Activated naive CD4-positive, alpha-beta T cell treated with anti-CD3 and anti-CD28 coated beads, Interleukin-2, amount 50 U/mL, for 72 hours (primary cell): ENCODE measurements at places on chromosomes 1 and 21.

DNA sequence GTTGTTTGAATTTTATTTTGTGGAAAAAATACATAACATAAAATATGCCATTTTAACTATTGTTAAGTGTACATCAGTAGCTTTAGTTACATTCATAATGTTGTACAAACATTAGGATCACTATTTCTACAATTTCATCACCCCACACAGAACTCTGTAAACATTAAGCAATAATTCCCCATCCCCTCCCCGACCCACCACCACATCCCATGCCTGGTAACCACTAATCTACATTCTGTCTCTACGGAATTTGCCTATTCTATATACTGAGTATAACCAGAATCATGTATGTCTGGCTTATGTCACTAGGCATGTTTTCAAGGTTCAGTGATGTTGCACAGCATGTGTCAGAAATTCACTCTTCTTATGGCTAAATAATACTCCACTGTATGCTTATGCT is 47.7 kb downstream of the CDC42BPA start:
- DNase-seq: no peak

DNA sequence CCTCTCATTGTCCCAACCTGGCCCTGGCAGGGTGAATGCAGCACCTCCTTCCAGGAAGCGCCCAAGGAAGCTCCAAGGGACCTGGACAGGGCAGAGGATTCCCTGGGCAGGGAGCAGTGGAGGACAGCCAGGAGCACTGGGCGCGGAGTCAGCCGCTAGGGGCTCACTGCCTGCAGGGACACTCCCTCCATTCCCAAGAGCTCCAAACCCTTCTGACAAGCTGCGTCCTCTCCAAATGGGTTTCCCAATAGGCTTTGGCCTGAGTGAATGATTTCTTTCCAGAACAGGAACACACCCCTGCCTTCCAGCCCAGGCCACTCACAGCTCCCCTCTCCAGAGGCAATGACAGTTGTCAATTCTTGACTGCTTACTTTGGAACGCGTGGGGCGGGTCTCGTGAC is 128.5 kb upstream of the EDN2 start:
- DNase-seq: no peak

DNA sequence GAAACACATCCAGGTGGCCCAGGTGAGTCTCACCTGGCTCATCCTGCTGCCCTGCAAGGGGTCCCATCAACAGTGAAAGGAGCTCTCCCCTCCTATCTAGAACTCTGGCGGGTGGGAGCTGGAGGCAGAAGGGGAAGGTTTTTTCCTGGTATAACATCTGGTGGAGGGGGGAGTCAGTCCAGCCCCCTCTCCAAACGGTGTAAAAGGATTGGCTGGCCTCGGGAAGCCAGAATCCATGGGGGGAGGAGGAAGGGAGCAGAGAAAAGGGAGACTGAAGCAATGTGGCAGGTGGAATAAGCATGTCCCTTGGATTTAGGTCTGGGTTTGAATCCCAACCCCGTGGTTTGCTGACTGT is 1.2 kb upstream of the CAMK2N1 start:
- no peak for DNase-seq

- DNase-seq: no peak
These were observed 10.1 kb upstream of the GUCA2B start for GRCh38 chr1:42142894-42143675.

GRCh38 chr1:87000460-87000859 is 86.0 kb downstream of the HS2ST1 start:
- no peak for DNase-seq

GRCh38 chr1:24535021-24535424 is 20.9 kb upstream of the NCMAP start:
- peak; percentile 65 for DNase-seq

DNA sequence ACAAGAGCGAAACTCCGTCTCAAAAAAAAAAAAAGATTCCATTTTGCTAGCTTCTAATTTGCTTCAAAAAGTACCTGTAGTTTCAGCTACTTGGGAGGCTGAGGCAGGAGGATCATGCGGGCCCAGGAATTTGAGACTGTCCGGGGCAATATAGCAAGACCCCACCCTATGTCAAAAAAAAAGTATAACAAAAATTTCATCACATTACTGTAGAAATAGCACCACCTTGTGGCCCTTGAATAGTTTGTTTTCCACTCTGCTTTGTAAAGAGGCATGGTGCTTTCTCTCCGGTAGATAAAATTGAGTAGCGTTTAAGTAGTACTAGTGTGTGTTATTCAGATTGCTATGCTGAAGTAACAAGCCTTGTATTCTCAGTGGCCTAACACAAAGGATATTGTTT is 18.2 kb upstream of the MSTO1 start:
- DNase-seq: no peak

- DNase-seq: no peak
These were observed 18.3 kb downstream of the MAB21L3 start for GRCh38 chr1:116129537-116129936.

DNA sequence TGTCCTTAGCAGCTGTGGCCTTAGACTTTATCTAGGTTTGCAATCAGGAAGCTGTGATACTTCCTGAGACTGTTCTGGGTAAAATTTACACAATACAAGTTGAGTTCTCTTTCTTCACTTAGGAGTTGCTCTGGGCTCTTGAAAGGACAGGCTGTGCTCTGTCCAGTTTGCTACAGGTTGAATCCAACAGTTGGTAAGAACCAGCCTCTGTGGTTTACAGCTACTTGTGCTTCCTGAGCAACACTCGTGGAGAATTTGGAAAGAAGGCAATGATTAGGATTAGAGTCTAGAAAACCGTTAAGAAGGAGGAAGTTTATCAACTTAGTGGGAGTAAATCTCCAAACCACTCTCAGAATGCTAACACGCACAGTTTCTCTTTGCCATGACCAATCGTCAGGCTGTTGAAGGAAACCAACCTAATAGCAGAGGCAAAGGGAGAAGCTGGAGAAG is 26.8 kb downstream of the GFI1 start:
- DNase-seq: no peak

DNA sequence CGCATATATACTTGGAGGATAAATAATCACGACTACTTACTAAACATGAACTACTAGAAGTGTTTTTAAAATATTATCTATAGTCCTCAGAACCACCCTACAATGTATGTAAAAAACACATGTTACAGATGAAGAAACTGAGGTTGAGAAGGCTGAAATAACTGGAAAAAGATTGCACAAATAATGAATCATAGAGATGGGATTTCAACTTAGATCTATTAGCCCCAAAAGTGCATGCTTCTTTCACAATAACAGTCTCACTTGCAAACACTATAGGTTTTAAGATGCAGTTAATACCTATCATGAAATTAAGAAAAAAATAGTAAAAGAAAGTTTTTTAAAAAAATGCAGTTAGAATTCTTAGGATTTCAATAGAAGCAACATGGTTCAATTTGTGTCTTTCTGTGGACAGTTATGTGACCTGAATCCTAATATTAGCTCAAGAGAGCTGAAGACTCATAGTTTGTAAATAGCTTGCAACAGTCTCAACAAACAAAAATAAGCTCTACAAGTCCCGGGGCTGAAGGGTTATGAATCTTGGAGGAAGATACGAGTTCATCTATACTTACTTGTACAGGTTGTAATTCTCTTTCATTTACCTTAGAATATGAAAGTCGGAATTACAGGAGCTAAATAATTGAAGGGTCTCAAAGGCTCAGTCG is 58.6 kb upstream of the NTPCR start:
- DNase-seq: no peak
